ENCODE measurements at places on chromosomes 13 and 19.
A peak's percentile ranks its signal among the peaks of the same experiment; 100 is the strongest.

- no peak overlapping the region for H3K27ac ChIP-seq
- no peak for DNase-seq
- no peaks in the 10 kb centered on the region for H3K4me1 ChIP-seq
- peaks cover 1% of the 10 kb centered on the region for H3K27me3 ChIP-seq
These were observed 17.3 kb downstream of the ZFR2 start for GRCh38 chr19:3851254-3852176.

DNA sequence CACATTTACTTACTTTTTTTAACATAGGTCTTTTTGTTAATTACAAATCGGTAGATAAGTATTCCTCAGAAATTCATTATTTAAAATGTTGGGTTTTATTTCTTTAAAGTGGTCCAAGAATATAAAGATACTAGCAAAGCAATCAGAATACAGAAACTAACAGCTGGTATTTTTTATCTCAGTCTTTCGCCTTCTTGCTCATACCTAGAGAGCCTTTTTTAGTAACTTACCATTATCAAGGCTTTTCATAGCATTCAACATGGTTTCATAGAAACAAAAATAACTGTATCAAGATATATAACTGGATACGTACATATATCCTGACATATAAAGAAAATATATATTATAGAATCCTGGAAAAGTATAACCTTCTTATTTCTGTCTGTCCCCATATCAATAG is 227.8 kb upstream of the MIR17HG start:
- H3K4me1 ChIP-seq: no peaks in the 10 kb centered on the region
- no peak overlapping the region for H3K27ac ChIP-seq
- H3K27me3 ChIP-seq: peaks cover 14% of the 10 kb centered on the region
- H3K36me3 ChIP-seq: no peaks in the 10 kb centered on the region
- no peak for DNase-seq

DNA sequence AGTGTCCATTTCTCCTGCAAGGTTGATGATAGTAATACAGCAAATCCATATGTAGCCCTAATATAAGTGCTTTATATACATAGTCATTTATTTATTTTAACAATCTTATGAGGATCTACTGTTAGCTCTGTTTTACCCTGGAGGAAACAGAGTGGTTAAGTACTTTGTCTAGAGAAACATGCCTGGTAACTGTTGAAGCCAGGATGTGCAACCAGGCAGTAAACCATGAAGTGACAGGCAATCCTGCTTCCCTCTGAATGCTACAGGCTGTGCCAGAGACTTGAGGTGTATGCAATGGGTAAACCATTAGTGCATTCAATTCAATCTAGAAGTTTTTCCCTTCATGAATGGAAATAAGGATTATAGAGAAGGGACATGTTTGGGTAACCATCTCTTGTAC is 911.0 kb downstream of the PCDH17 start:
- no peak overlapping the region for H3K27ac ChIP-seq
- no peaks in the 10 kb centered on the region for H3K27me3 ChIP-seq
- DNase-seq: no peak
- H3K36me3 ChIP-seq: no peaks in the 10 kb centered on the region
- no peaks in the 10 kb centered on the region for H3K4me1 ChIP-seq

DNA sequence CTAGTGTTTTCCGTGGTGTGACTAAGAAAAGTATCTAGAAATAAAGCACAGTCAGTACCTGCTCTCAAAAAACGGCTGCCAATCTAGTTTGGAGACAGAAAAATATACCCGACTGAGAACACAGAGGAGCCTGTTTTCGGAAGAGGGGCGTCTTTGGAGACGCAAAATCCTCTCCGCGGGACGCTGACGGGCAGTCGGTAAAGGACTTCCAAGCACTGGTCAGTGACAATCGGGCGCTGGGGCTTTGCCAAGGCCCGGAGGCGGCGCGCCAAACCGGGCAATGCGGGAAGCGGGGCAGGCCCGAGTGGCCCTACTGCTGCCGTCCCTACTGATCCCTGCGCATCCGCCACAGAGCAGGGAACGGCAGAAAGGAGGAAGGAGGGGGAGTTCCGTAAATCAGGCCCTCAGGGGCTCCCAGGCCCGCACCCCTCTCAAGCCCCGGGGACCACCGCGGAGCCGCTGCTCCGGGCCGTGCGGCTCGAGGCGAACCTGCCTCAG is 588 bp upstream of the DPY19L3 start:
- H3K4me3 ChIP-seq: peak overlapping the region; percentile 84
- no peaks in the 10 kb centered on the region for H3K27me3 ChIP-seq
- H3K27ac ChIP-seq: peak overlapping the region; percentile 83
- H3K36me3 ChIP-seq: peaks cover 14% of the 10 kb centered on the region
- no peak for DNase-seq

Measured in activated CD4-positive, alpha-beta T cell treated with anti-CD3 and anti-CD28 coated beads for 36 hours (primary cell).